ENCODE measurements at places on chromosomes 12 and 14. TPM values are rescaled to one million over a fixed set of nuclear protein-coding genes. Genes with fewer than 3 reads are reported as not detected.

OR5AU1 gene
- not detected for total RNA-seq

PLD4 gene
- not detected for total RNA-seq

OXA1L gene
- total RNA-seq: 100 TPM

KRT3 gene
- not detected for total RNA-seq

SOAT2 gene
- total RNA-seq: not detected

OAS2 gene
- total RNA-seq: 0.71 TPM

DHRS4 gene
- total RNA-seq: 28.4 TPM

FOXM1 gene
- 49.9 TPM for total RNA-seq

PAX9 gene
- total RNA-seq: 5.5 TPM

KLRG1 gene
- total RNA-seq: 1.7 TPM

C1QL4 gene
- 0.20 TPM for total RNA-seq

POTEM gene
- total RNA-seq: not detected

DNA sequence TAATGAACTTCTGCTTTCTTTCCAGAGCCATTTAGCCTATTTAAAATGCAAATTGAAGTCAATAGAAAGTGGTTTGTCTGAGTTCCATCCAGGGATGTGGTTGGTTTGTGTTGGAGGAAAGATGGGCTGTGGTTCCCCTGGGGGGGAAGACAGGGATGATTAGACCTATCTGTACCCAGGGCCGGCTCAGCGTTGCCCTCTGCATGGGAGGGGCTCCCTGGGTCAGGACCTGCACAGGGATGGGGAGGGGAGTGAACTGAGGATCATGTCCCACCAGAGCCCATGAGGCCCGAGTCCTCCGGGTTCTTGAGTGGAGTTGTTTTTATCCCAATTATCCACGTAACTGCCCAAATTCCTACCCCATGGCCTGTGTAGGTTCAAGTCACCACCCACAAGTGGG, 76.9 kb upstream of the SFSWAP start:
- DNase-seq: no peak

DNA sequence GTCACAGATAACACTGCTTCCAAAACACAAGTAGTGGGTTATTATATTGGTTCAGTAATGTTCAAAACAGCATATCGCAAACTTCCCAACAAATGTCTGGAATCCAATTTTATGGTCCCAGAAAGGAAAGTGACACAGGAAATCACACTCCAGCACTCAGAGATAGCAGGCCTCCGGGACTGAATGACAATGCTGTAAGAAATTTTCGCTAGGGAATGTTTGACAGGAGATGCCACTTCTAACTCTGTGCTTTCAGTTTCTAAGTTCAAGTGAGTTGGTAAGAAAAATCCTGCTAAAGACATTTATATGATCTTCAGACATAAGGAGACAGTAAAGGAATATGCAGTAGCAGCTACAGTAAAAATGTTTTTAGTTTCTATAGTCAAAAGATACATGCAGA, 93.2 kb downstream of the SLC2A13 start:
- DNase-seq: no peak

DNA sequence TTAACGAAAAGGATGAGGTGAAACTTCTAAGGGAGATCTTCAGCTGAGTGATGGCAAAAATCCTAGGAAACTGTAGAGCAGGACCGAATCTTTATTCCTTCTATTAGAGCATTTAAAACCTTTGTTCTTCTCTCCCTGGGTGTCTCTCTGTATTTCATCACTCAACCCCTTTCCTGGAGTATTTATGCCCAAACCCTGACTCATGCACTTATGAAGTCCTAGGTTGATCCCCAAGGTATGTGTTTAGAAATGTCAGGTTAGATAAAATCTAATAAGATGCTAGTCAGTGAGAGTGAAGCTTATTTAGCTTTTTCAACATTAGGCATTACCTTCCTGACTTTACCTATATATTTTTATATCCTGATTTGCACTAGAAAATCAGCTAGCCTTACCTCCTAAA, 239.8 kb upstream of the NPAS3 start:
- peak; percentile 46 for DNase-seq

DNA sequence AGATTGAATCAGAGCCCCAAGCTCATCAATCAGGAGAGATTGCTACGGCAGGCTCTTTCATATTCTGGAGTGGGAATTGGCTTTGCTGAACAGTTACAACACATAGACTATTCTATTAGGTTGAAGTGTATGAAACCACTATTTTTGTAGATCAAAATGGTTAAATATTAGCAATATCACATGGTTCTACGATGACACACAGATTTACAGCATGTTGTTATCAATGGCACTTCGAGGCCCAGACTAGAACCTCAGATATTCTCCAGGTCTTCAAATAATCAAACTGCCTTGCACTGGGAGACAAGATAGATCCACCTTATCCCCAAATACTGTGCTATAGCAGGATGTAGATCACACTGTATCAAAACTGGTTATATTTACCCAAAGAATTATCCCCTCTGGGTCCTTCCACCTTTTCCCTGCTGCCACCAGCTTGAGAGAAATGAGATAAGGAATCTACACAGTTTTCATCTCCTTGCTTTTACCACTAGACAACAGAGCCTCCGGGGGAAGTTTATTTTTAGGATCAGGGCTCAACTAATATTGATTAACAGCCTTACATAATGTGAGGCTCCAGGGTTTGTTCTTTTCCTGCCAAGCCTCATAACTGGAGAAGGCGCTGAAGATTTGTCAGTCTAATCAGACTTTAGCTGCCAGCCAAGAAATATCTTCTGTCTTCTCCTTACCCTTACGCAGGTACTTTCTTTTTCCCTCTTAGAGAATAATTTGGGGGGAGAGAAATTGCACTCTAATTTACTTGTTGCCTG, 507.1 kb downstream of the DIO2 start:
- DNase-seq: no peak

DNA sequence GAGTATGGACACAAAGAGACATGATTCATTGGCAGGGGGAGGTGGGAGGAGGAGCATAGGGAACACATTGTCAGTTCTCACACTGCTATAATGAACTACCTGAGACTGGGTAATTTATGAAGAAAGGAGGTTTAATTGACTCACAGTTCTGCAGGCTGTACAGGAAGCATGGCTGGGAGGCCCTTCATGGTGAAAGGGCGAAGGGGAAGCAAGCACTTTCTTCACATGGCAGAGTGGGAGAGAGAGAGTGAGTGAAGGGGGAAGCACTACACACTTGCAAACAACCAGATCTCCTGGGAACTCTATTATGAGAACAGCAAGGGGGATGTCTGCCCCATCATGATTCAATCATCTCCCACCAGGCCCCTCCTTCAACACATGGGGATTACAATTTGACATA, 391.8 kb downstream of the BMP4 start:
- no peak for DNase-seq

DNA sequence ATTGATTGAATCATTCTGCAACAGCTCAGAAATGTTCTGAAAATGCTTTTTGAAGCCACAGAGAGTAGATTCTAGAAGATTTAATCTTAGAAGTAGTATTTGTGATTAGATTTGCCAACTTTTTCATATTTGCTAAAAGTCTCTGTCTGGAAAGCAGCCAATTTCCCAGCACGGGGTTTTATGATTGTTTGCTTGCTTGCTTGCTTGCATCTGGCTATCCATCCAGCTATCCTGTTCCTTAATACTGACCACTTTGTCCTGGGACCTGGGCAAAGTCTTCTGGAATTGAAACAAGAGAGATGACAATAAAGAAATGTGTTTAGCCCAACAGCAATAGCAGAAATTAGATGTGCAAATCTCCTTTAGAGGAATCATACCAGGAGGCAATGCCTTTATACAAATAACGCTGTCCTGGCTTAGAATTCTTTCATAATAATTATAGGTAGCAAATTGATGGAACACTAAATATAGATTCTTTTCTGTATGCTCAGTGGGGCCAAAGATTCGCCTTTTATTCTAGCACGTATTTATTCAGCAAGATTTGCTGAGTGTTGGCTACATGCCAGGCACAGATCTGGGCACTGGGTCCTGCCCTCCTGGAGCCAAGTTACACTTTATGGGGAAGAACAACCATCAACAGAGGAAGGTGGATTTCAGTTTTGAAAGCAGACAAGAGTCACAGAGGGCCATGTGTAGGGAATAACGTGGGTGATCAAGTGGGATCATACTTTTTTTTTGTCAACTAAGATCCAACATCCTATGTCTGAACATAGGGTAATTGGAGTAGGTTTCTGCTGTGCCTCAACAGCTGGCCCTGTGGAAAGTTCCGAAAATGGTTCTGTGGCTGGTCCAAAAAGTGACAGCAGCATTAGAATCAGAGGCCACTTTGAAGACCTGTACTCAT, 25.3 kb downstream of the MYBPC1 start:
- DNase-seq: no peak

DNA sequence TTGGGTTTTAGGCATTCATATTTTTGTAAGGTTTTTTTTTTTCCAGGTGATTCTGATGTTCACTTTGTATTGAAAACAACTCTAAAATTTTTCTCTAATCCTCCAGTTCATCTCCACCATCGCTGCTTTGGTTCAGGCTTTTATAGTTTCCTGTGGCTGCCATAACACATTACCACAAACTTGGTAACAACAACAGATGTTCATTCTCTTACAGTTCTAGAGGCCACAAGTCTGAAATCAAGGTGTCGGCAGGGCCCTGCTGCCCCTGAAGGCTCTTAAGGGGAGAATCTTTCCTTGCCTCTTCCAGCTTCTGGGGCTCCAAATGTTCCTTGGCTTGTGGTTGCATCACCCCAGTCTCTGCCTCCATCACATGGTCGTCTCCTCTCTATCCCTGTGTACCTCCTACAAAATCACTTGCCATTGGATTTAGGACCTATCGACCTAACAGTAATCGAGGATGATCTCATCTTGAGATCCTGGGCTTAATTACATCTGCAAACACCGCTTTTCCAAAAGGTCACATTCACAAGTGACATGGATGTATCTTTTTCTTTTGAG, 55.2 kb downstream of the PELI2 start:
- DNase-seq: no peak

- DNase-seq: peak; percentile 51
Observed at GRCh38 chr12:102702447-102703114, 214.5 kb downstream of the PAH start.

- no peak for DNase-seq
Observed at GRCh38 chr12:126038434-126038833, 973.2 kb downstream of the AACS start.

DNA sequence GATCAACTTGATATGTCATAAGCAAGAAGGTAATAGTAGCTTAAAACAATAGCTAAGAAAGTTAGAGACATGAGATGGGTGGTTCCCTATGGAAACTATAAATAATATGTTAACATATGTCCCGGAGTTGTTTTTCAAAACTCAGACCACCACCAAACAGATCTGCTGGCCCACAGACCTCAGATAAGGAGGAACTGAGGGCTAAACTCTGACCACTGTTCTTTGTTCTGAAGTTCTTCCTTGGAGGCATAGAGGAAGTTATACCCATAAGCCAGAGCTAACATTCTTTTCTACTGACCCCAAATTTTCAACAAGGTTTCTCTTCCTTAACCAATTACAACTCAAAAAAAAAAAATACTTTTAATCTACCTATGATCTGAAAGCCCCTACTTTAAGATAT, 156.1 kb upstream of the FSCB start:
- DNase-seq: no peak

- DNase-seq: no peak
Observed at GRCh38 chr12:120649442-120650232, 9.2 kb downstream of the CABP1 start.

GRCh38 chr14:55126034-55126433, 3.0 kb upstream of the LGALS3 start:
- no peak for DNase-seq

DNA sequence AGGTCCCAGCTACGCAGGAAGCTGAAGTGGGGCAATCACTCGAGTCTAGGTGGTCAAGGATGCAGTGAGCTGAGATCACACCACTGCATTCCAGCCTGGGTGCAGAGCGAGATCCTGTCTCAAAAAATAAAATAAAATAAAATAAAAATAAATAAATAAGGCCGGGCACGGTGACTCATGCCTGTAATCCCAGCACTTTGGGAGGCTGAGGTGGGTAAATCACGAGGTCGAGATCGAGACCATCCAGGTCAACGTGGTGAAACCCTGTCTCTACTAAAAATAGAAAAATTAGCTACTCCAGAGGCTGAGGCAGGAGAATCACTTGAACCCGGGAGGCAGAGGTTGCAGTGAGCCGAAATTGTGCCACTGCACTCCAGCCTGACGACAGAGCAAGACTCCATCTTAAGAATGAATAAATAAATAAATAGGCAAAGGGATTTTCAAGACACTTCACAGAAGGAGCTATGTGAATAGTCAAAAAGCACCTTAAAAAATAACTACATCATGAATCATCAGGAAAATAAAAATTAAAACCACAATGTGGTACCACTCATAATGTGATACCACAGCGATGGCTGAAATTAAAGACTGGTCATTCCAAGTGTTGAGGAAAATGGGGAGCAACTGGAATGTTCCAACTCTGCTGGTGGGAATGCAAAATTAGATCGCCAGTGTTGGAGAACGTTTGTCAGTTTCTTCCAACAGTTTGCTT, 92.9 kb upstream of the TBX3 start:
- DNase-seq: peak; percentile 66

DNA sequence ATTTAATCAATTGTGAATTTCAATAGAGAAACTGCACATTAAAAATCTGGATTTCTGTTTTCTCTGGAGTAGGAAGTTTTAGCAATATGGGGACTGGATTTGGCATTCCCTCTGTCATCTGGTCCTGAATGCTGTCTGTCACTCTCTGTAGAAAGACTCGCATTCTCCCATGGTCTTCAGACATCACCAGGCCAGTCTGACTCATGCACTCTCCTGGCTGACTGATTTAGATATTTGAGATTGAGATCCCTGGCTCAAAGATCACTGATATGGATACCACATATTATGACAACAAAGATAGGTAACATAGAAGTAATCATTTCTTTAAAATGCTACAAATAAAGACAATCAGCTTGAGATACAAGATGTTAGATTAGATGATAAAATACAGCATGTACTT, 524.5 kb downstream of the GALC start:
- no peak for DNase-seq

DNA sequence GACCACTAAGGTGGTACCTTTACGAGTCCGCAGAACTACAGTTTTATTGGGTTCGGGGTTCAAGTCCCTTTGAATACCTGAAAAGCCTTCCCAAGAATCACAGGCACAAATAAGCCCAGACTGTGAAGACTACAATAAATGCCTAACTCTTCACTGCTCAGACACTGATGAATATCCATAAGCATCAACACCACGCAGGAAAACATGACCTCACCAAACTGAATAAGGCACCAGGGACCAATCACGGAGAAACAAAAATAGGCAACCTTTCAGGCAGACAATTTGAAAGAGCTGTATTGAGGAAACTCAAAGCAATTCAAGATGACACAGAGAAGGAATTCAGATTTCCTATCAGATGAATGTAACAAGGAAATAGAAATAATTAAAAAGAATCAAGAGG, 24.2 kb upstream of the P2RX7 start:
- no peak for DNase-seq
